ENCODE measurements at places on chromosomes 3 and 15.

- no peak for DNase-seq
Measured at GRCh38 chr3:56800130-56800831, 1.5 kb downstream of the ARHGEF3 start.

GRCh38 chr3:22113453-22113852 lies 362.4 kb upstream of the ZNF385D start:
- no peak for DNase-seq

- DNase-seq, result no peak
Measured at GRCh38 chr15:81765816-81766215, 280.0 kb downstream of the MEX3B start.

GRCh38 chr15:99096173-99096893 lies 8.5 kb upstream of the SYNM start:
- DNase-seq, result no peak

DNA sequence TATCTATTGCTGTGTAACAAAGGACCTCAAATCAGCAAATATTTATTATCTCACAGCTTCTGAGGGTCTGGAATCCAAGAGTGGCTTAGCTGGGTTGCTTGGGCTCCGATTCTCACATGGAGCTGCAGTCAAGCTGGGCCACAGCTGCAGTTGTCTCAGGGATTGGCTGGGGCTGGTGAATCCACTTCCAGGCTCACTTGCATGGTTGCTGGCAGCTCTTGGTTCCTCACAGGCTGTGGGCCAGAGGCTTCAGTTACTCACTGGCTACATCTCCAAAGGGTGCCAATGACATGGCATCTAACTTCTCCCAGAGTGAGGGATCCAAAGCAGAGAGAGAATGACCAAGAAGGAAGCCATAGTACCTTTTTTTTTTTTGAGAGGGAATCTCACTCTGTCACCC lies 13.9 kb upstream of the SYNM start:
- DNase-seq, result no peak

GRCh38 chr3:38773528-38773927 lies 42.5 kb downstream of the SCN10A start:
- no peak for DNase-seq

GRCh38 chr15:47586653-47587224 lies 130.6 kb upstream of the SEMA6D start:
- peak; percentile 30 for DNase-seq

GRCh38 chr3:58404396-58404795 lies 29.2 kb downstream of the PDHB start:
- DNase-seq, result no peak

GRCh38 chr15:78265752-78266224 lies 1.4 kb downstream of the DNAJA4 start:
- DNase-seq, result no peak

- no peak for DNase-seq
Measured at GRCh38 chr3:178833695-178834094, 237.9 kb downstream of the ZMAT3 start.

Data from fibroblast of skin of left quadriceps (primary cell).